ENCODE measurements at places on chromosomes 13 and 19. TPM values are rescaled to one million over a fixed set of nuclear protein-coding genes. Genes with fewer than 3 reads are reported as not detected.
A peak's percentile ranks its signal among the peaks of the same experiment; 100 is the strongest.

DNA sequence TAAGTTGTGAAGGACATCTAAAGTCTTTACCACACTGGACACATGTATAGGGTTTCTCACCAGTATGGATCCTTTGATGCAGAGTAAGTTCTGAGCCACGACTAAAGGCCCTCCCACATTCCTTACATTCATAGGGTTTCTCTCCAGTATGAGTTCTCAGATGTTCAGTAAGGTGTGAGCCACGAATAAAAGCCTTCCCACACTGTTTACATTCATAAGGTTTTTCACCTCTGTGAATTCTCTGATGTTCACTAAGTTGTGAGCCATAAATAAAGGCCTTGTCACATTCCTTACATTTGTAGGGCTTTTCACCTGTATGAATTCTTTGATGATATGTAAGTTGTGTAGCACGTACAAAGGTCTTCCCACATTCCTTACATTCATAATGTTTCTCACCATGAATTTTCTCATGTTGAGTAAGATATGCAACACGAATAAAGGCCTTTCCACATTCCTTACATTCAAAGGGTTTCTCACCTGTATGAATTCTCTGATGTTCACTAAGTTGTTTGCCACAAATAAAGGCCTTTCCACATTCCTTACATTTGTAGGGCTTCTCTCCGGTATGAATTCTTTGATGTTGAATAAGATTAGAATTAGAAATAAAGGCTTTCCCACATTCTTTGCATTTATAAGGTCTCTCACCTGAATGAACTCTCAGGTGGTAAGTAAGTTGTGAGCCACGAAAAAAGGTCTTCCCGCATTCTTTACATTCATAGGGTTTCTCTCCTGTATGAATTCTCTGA lies 29.8 kb downstream of the ZNF571 start:
- ATAC-seq, result no peak

DNA sequence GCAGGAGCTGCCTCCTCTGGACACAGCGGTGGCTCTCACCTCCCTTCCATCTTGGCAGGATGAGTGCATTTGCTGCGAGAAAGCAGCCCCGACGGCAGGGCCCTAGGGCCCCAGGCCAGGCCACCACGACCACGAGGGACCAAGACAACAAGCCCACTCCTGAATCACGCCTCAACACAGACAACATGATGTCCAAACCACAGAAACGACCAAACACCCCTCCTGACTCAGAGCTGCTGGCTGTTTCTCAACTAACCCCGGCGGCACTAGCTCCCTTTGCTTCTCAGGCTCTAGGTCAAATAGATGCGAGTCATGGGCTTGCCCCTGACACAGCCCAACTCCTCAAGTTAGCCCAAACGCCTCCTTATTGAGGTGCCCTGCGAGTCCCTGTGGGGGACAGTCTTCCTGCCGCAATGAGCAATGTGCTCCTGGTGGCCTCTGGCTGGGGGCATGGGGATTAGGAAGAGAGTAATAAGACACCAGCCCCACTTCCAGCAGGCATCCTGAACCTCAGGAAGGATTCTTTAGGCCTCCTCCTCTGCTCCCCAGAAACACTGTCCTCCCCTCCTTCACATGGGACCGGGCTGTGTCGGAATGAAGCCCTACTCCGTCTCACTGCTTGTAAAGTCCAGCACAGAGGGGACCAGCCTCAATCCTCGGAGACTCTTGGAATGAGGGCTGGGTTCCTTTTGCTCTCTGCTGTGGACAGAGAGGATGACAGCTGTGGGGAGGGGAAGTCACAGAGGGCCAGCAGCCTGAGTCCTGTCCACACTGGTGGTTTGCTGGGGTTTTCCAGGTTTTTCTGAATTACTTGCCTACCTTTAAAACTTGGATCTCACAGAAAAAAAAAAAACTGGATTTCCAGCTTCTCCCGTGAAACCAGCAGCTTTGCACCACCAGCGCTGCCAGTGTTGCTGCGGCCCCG lies 6.9 kb upstream of the ATF5 start:
- ATAC-seq, result peak; percentile 68

- no peak for ATAC-seq
Observed at GRCh38 chr19:33066543-33066942, 1.9 kb upstream of the RHPN2 start.

GRCh38 chr13:67308004-67308772 lies 78.1 kb upstream of the PCDH9 start:
- no peak for ATAC-seq

UPK1A gene
- 0.73 TPM for total RNA-seq

- ATAC-seq, result peak; percentile 14
Observed at GRCh38 chr13:39777021-39777420, 121.6 kb downstream of the COG6 start.

DNA sequence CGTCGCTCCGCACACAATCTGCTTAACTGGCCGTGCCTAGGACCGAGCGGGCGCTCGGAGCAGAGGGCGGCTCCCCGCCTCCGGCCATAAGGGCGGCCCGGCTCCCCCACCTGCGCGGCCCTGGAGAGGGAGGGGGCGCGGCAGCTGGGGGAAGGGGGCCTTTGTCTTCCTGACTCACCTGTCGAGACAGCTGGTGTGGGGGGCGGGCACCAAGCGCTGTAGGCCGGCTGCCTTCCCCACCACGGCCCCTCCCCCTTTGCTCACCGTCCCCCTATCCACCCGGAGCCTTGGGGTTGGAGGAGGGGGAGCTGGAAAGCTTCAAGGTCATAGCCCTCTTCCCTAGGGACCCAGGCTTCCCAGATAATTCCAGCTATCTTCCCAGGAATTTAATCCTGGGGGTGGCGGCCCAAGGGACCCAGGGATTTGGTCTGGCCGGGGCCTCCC lies 1.2 kb downstream of the VASP start:
- peak; percentile 11 for ATAC-seq

DNA sequence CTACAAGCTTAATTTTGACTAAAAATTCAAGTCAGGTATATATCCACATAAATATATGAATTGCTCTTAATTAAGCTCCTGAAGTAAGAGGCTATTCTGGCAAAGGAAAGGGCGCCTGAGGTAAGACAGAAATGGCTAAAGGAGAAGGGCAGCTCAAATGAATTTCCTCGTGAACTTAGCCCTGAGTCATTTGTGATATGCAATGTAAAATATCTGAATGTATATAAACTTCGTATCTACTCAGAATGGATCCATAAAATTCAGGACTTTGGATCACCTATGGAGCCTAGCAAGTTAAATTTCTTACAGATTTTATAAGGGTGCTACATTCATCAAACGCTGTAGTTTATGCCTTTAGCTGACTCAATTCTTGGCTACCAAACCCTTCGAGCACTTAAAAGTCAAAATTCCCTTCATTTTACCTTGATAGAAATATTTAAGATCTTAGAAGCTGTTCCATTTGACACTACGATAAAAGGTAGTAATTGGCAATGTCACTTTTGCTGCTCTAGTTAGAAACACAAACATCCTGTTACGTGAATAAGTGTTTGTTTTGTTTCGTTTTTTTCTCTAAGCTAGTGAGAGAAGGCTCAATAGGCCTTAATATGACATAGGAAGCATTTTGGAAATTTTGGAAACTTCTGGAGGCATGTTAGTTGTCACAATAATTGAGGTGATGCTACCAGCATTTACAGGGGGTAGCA lies 69.2 kb downstream of the DIAPH3 start:
- ATAC-seq, result no peak

FOXO1 gene
- total RNA-seq, result 48.9 TPM

DNA sequence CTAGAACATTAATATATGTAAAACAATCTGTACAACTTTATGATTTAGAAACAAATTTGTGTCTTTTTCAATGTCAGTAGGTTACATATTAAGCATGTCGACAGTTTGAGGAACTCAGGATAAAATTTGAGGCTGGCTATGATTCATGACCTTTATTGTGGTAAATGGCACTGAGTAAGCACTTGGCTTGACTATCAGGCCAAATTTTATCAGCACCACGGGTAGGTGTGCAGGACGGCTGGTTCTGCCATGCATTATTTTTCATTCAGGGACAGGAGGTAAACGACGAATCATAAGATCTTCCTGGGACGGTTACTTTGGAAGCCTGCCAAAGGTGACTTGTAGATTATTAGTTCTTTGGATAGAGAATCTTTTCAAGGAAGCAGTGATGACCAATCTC lies 19.9 kb upstream of the CYP4F8 start:
- no peak for ATAC-seq

GRCh38 chr13:97113231-97114001 lies 108.7 kb upstream of the MBNL2 start:
- no peak for ATAC-seq

ELL gene
- total RNA-seq, result 23.7 TPM

GRCh38 chr13:37148501-37148900 lies 43.0 kb upstream of the CSNK1A1L start:
- ATAC-seq, result no peak

DNA sequence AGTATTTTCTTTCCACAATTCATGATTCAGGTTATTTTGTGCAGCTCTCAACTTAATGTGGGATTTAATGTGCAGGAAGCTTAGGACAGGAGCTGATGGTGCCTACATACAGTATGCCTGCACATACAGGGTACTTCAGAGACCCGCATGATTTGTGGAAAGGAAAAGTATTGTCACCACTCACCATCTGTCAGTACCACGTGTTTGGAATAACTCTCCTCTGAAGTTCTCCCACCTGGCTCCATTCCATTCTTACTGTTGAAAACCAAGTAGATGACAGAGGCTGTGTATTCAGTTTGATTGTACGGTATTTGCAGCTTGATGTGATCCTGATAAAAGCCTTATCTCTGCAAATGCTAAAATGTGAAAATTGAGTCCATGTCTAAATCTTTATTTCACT lies 85.7 kb downstream of the ZAR1L start:
- no peak for ATAC-seq

- no peak for ATAC-seq
Observed at GRCh38 chr13:27496006-27496405, 45.6 kb upstream of the MTIF3 start.

GRCh38 chr13:48356750-48357149 lies 53.2 kb downstream of the RB1 start:
- no peak for ATAC-seq

PSG1 gene
- 0.45 TPM for total RNA-seq

GRCh38 chr13:21747456-21747855 lies 76.6 kb downstream of the FGF9 start:
- ATAC-seq, result no peak

GRCh38 chr13:107299717-107300116 lies 731.8 kb upstream of the ARGLU1 start:
- ATAC-seq, result no peak

GRCh38 chr13:51020600-51020999 lies 90.5 kb downstream of the C13orf42 start:
- no peak for ATAC-seq

- ATAC-seq, result no peak
Observed at GRCh38 chr13:84864341-84864740, 934.9 kb downstream of the SLITRK6 start.

CAPN12 gene
- total RNA-seq, result 3.8 TPM

BRSK1 gene
- total RNA-seq, result 6.3 TPM

QPCTL gene
- 13.6 TPM for total RNA-seq

- ATAC-seq, result no peak
Observed at GRCh38 chr13:23159760-23160637, 20.8 kb upstream of the SGCG start.

DNA sequence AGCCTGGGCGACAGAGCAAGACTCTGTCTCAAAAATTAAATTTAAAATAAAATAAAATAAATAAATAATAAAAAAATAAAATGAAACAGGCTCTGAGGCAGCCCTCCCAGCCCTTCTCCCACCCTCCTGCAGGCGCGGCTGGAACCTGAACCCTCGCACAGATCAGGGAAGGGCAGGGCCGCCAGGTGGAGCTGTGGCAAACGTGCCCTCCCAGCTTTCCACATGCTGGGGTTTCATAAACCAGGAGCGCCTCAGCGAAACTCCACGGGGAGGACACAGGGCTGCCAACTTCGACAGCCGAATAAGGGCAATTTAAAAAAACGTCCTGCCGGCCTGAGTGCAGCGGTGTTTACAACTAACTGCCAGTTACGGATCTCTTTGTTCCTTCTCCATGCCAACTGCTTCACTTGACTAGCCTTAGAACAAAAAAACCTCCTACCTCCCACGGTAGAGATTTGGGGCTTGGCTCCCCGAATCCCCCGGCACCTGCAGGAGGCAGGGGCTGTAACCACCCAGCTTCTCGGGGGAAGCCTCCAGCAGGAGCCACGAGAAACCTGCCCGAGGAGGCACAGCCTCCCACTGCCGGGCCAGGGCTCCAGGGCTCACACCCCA lies 15.9 kb downstream of the ZNF787 start:
- peak; percentile 60 for ATAC-seq

SIGLEC10 gene
- total RNA-seq, result 0.19 TPM

CGB7 gene
- total RNA-seq, result not detected

A1BG gene
- 15.4 TPM for total RNA-seq

DNA sequence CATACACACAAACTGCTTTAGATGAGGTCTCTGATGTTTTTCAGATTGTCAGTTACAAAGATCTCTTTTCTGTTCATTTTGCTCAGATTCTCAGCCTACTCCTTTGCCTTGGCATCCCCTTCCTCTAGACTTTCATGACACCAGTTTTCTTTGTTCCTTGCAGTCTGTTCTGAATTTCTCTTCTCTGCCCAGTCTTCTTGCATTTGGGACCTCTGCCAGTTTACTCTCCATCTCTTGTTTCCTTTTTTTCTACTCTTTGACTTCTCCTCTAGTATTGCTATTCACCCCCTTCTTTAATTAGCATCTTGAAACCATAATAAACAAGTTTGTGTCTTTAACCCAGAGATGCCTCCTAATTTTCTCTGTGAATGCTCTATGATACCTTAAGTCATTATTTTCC lies 26.1 kb downstream of the EDNRB start:
- no peak for ATAC-seq

DNA sequence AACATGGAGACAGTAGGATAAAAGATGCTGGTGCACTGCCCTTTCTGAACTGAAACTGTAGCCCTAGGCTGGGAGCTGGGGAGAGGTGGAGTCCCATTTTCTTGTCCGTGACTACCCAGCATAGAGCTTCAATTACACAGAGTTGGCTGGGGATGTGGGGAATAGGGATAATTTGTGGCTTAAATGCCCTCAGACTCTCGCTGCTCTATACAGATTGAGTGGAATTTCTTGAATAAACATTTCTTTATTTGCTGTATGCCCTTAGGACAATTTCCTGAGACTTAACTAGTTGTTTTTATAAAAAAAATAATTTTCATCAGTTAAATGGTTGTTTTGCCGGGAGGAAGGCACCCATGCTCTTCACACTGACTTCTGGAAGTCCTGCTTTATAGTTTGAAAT lies 7.2 kb downstream of the IGFL2 start:
- ATAC-seq, result no peak

PNKP gene
- 100 TPM for total RNA-seq
